ENCODE measurements at places on chromosomes 5 and 9.
A peak's percentile ranks its signal among the peaks of the same experiment; 100 is the strongest.

GRCh38 chr9:95018099-95018936 lies 291.8 kb downstream of the AOPEP start:
- DNase-seq = no peak

DNA sequence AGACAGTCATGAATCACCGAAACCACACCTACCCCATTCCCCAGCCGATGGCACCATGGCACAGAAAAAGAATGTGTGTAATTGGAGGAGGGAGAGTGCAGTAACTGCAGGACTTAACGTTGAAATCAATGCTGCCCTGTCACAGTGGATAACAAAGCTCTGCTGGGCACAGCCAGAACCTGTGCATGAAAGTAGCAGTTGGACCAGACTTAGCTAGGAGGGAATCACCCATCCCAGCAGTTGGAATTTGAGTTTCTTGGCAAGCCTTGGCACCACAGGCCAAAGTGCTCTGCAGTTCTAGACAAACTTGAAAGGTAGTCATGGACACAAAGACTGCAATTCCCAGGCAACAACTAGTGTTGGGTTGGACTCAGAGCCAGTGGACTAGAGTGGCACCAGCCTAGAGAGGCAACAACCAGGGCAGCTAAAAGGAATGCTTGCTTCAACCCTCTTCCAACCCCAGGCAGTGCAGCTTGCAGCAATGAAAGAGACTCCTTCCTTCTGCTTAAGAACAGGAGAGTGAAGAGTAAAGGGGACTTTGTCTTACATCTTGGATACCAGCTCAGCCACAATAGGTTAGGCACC lies 19.1 kb downstream of the TMEM232 start:
- no peak for DNase-seq

DNA sequence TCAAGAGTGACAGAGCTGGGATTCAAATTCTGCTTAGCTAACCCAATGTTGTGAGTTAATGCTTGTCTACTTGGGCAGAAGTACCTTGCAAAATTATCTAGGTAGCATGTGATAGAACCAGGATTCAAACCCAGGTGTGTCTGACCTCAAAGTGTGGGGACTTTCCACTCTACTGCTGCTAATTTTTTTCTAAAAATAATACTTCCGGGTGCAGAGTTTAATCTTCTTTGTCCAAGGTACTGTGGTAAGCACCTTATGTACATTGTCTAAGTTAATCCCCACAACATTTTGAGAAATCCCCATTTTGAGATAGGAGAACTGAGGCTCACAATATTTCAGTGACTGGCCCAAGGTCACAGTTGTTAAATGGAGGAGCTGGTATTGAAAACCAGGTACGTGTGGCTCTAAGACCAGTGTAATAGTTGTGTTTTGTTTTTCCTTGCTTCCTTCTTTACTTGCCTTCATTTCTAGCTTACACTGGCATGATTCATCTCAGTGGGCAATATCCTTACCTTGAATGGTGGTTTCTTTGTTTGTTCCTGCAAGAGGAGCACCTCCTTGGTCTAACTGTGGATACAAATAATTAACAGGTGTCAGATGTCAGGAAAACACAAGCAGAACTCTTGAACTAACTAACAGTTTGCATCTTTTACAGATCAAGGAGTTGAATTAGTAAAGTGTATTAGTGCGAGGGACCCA lies 7.5 kb downstream of the ALDOB start:
- DNase-seq = no peak

GRCh38 chr9:92654481-92655301 lies 15.2 kb downstream of the IPPK start:
- no peak for DNase-seq

DNA sequence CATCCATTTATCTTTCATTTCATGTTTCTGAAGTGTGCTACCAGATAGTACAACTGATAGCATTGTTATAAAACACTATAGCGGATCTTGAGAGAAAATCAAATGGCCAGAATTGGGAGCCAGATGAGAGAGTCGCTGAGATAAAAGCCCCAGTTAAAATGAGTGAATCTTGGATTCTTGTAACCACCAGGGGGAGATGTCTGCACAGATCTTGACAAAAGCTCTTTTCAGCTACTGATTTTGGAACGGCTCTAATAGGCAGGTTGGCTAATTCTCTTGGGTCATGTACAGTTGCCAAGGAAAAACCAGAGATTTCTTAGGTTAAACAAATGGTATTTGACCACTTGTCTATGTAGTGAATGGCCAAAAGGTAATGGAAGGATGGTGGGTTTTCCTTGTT lies 21.7 kb downstream of the F2RL2 start:
- DNase-seq = peak; percentile 55

- DNase-seq = no peak
Measured at GRCh38 chr5:34485768-34486030, 170.4 kb upstream of the RAI14 start.

- no peak for DNase-seq
Measured at GRCh38 chr5:53006911-53007890, 18.0 kb downstream of the ITGA2 start.

DNA sequence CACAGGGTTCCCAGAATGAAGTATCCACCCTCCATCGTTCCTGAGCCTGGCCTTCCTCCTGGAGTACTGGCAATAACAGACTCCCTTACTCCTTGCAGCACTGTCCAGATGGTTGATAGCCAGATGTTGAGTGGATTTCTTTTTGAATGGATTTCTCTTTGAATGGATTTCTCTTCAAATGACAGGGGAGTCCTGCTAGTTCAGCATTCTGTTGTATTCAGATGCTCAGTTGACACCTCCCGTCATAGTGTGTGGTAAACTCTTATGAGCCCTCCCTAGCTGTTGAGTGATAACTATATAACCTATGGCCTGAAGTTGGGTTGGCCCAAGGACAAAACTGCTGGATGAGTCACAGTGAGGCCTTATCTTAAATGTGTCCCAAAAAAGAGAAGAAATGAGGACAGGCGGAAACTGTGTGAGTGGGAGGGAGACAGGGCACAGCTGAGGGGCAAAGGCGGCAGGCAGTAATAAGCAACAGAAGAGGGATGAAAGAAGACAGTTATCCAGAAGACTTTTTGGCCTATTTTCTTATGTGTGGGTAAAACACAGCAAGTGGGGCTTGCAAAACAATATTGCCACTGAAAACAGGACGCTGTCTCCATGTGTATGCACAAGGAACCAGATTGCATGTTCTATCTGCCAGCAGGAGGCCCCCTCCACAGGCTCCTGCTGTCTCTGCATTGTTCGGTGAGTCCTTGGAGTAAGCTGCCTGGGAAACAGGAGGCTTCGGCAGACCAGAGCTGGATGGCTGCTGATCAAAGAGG lies 209.5 kb upstream of the S1PR3 start:
- peak; percentile 67 for DNase-seq

DNA sequence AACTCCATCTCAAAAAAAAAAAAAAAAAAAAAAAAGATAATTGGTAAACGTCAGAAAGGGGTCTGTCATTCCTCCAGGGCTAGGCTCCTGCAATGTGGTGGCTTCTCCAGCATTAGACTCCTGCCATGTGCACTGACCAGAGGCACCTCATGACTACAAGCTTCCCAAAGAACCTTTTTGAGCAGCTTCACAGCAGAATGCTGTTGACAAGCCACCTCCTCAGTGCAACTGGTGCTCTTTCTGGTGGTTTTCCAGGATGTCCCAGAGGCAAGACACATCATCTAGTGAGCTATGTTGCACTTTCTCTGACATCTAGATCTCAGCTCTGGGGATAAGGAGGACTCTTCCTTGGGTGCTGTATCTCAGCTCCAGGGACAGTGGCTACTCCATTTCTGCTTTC lies 11.6 kb downstream of the RPL37 start:
- DNase-seq = no peak

DNA sequence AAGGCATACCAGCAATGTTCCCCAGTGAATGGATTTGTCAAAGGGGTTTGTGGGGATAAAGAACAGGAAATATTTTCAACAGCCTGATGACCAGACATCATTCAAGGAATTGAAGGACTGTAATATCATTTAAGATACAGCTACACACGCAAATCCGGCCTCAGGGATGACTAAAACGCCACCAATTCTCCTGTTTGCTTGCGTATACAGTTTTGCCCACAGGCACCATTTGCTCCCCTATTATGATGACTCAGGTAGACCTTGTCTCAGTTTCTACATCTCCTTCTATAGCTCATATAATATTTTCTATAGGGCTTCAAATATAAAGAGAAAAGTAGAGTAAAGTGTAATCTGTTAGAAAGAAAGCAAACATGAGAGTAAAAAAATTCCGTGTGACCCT lies 29.7 kb upstream of the ITGA1 start:
- no peak for DNase-seq

- no peak for DNase-seq
Measured at GRCh38 chr9:11757408-11757807, 935.8 kb upstream of the TYRP1 start.

DNA sequence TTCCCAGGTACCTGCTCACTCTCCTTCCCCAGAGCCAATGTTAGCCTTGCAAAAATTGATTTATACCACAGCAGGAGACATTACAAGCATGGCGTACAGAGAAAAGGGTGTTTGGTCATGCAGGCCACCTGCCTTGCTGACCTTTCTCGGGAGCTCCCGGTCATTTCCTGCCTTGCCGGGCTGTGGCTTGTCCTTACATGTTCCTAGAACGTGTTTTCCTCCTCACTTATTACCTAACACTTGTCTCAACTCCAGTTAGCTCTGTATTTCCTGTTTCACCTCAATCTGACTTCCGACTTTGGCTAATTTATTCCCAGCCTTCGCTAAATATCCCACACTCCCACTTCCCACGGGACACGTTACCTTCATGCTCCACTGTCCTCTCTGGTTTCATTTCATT lies 282.5 kb downstream of the ICE1 start:
- DNase-seq = no peak

DNA sequence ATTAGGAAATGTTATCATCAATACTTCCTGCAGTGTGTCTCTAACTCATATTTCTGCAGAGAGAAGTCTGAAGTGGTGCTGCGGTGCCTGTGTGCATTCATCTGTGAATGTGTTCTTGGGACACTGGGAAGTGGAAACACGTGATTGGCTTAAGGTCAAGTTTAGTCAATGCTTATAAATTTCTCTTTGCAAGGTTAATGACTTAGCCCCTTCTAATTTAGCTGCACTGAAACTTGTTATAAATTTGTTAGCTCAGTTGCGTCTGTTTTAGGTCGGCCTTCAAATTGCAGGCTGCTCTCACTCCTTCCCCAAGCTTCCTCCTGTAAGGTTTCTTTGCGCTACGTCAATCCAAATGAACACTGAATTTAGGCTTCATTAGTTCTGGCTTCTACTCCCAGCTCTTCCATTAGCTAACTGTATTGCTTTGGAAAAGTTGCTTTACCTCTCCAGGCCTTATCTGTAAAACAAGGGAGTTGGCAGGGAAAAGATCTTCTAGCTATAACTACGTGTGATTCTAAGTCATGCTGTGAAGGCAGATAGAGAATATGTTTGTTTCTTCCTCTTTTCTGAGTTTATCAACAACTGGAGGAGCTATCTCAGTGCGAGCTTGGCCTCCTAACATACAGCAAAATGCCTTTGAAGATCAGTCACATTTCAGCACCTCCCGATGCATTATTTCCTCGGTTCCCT lies 341.8 kb downstream of the NFIB start:
- DNase-seq = peak; percentile 25

GRCh38 chr5:74035521-74035937 lies 409.5 kb downstream of the ARHGEF28 start:
- DNase-seq = peak; percentile 46

DNA sequence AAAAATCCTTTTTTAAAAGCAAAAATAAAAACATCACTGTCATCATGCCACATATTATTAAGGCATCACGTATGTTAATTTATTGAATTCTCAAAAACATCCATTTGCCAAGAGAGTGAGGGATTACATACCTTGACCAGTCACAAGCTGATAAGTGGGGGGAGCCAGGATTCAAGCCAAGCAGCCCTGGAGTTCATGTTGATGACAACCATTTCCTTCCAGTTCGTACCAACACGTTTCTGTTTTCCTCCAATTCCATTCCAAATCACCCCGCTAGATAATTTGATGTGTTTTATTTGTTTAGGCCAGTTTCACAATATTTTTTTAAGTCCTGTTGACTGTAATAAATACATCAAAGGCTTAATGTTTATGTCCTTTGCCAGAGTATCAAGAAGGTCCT lies 53.0 kb downstream of the SLC1A3 start:
- DNase-seq = no peak

GRCh38 chr9:15332939-15333338 lies 25.9 kb upstream of the TTC39B start:
- DNase-seq = no peak

DNA sequence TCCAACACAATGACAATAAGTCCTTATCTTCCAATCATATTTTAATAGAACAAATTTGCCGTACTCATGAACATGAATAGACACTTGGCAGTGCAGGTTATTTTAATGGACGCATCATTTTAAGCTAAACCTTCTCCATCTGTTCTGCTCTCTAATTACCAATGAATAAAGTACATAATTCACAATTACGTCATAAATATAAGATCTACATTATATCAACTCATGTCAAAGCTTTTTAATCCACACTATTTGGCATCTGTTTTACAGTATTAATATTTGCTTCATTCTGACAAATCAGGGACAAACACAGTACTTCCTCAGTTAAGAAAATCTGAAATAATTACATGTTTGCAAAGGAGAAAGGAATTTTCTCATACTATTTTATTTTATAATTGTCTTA lies 344.1 kb upstream of the DMAC1 start:
- peak; percentile 5 for DNase-seq

GRCh38 chr9:106102821-106103220 lies 408.5 kb downstream of the TMEM38B start:
- DNase-seq = no peak

DNA sequence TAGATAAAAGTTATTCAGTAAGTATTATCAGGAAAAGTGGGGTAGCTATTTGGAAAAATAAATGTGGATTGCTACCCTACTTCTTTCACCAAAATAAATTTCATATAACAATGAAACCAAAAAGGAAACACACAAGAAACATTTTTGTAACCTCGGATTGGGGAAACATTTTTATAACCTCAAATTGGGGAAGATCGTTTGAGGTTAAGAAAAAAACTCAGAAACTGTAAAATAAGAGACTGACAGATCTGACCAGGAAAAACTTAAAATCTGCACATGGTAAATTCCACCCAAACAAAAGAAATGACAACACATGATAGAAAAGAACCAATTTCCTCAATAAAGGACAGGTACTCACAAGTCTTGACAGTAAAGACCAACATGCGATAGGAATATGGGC lies 13.5 kb downstream of the EFCAB9 start:
- DNase-seq = no peak

DNA sequence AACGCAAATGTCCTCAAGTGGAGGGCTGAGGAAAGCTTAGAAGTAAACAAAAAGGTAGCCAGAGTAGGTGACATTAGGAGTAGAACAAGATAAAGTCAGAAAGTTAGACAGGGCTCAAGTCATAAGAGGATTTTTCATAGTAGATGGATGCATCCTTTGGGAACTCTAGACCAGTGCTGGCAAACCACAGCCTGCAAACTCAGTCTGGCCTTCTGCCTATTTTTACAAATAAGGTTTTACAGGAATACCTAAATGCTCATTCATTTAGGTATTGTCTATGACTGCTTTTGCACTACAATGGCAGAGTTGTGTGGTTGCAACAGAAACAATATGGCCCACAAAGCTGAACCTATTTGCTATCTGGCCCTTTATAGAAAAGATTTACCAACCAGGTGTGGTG lies 116.0 kb upstream of the HMHB1 start:
- no peak for DNase-seq

GRCh38 chr5:96347502-96348292 lies 85.4 kb downstream of the PCSK1 start:
- DNase-seq = no peak

GRCh38 chr9:69122549-69123141 lies 51.4 kb upstream of the TJP2 start:
- peak; percentile 5 for DNase-seq

- DNase-seq = no peak
Measured at GRCh38 chr9:114005371-114006154, 72.5 kb downstream of the AMBP start.
